Stimulated activated CD8-positive, alpha-beta memory T cell treated with anti-CD3 and anti-CD28 coated beads, Interleukin-4, amount 100 ng/mL, for 1 hour (primary cell): ENCODE measurements at places on chromosomes 4 and X.

DNA sequence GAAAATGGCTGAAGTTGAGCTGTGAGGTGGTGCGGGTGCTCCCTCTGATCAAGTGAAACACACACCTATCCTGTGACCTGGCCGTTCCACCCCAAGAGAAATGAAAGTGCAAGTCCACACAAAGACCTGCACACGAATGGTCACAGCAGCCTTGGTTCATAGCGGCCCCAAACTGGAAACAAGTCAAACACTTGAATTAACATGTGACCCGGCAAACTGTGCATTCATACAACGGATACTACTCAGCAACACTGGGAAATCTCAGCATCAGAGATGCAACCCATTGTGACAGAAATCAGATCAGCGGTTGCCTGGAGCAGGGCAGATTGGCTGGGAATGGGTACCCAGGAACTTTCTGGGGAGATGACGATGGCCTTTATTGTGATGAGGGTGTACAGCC is 7.6 kb downstream of the G6PD start:
- no peak for DNase-seq

- no peak for DNase-seq
Observed at GRCh38 chr4:158610790-158611189, 60.9 kb downstream of the C4orf46 start.

DNA sequence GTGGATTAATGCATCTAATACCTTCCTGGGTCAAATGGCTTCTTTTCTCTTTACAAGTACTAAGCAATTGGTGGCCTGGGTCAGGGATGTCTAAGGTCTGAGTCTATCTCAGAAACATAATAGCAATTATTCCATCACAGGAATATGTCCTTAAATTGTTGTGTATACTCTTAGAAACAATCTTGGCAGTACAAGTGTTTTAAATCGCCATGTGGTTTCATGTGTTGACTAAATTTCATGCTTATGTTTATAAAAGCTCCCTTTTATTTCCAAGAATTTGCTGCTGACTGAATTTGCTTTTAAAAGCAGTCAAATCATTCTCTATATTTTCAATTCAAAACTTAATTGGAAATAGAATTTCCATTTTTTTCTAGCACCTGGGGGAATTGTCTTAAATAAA is 125.3 kb upstream of the PACRGL start:
- no peak for DNase-seq

DNA sequence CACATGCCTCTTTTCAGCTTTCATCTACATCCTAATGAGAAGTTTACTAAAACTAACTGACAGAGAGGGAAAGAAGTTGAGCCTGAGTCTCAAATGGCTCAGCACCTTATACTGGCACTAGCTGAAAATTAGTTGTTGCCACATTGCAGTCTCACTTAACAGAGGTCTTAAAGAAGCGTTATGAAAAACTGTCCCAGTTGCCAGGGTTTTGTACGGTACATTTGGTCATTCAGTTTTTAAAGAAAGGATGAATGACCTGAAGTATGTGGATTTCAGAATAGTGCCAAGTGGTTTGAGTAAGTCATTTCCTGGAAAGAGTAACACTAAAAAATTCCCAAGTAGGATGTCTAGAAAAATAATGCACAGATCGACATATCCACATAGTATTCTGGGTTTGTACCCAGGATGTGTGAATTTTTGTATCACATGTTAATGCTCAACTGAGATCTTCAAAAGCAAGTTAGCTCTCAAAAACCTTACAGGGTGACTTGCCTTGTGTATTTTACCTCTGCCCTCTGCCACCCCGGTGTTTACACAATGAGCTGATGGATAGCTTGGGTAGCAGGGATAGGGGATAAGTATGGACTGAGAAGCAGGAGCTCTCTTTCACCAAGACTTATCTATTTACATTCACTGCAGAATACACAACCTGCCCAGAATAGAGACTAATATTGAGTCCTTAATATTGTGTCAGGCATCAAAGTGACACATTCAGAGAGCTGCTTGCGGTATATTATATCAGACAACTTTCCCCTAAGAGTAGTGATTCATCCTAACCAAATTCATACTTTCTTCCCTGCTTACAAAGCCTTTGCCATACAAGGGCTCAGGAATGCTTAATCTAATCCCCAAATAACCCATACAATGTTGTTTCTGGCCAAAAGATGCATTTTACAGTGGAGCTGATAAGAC is 1075.7 kb upstream of the PABPC4L start:
- DNase-seq = no peak

- DNase-seq = no peak
Observed at GRCh38 chr4:113756005-113756410, 5.5 kb downstream of the CAMK2D start.

GRCh38 chrX:57422289-57422688 is 135.8 kb downstream of the FAAH2 start:
- no peak for DNase-seq

DNA sequence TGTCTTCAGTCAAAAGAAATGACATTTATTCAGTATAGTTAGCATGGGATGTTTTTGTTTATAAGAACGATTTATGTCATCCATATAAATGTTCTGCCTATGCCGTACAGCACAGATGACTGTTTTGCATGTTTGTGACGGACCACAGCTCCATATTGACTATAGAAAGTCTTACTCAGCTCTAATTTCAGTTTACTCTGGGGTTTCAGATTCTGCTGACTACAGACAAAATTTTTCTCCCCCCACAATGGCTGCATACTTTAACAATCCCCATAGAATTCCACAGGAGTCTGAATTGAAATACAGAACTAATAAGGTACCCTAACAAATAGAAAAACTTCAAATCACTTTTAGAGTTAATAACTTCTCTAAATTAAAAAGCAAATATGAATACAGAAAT is 191.0 kb downstream of the SCFD2 start:
- DNase-seq = no peak

DNA sequence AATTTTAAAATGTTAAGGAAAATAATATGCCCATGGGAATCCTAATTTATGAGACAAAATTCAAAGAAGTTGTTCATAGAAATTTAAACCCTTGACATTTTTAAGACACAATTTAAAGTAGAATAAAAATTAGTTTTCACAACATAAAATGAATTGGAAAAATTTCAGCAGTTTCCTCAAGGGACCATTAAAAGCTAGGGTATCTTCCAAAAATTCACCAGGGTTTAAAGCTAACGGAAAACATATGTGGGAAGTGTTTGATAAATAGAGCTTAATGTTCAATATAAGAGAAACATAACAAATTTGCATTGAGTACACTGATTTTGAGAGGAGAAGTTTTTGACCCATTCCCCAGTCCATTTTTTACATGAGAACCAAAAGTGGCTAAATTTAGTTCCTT is 228.9 kb upstream of the TTC29 start:
- no peak for DNase-seq

GRCh38 chr4:87007528-87008446 is 73.0 kb downstream of the AFF1 start:
- DNase-seq = no peak

- no peak for DNase-seq
Observed at GRCh38 chr4:17921451-17921850, 100.1 kb downstream of the LCORL start.

DNA sequence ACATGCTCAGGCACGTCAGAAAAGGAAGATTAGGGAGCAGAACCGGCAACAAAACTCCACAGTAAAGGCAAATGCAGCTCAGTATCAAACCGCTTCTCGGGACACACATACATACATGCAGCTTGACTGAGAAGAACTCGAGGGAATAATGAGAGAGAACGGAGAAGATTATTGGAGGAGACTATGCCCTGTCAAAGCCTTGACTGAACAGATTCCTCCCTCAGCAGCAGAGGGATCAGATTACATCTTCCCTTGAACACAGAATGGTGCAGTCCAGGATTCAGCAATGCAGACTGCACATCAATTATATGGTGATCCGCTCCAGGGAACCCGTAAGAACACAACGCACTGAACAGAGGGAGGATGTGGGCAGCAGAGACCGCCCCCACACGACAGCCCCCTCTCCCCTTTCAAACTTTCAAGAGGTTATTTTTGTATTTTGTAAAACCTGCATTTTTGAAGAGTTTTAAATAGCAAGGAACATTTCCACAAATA is 183.2 kb downstream of the FBXW7 start:
- no peak for DNase-seq

- DNase-seq = no peak
Observed at GRCh38 chr4:65007841-65008439, 598.7 kb upstream of the TECRL start.

DNA sequence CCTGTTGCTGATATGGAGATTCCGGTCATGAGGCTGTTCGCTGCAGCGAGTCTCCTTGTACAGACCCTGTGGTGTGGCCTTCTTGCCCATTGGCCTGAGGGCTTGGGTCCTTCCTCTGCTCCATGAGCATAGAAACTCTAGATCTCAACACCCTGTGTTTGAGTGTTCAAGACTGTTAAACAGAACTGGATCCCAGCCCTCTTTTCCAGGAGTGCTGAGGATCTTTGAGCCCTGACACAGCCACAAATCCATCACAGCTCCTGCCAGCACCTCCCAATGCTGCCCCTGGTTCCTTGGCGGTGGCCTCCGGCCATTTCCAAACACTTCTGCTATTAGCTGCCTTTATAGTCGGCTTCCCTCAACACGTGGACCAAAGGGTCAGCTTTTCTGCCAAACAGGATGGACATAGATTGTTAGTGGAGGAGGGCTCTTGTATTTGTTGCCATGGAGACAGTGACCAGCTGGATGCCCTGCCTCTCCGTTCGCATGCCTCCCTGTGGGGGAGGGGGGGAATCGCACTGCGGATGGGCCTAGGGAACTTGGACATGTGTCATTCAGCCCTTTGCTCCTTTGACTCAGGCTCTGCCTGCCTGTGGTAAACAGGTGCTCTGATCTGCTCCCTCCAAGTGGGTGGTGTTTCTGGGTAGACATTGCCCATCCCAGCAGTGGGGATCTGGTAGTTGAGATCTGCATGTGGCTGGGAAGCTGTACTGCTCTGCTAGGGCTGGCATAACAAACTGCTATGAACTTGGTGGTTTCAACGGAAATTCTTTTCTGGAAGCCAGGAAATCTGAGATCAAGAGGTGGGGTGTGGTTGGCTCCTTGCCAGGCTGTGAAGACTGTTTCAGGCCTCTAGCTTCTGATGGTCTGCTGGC is 6.9 kb upstream of the WDR1 start:
- no peak for DNase-seq

DNA sequence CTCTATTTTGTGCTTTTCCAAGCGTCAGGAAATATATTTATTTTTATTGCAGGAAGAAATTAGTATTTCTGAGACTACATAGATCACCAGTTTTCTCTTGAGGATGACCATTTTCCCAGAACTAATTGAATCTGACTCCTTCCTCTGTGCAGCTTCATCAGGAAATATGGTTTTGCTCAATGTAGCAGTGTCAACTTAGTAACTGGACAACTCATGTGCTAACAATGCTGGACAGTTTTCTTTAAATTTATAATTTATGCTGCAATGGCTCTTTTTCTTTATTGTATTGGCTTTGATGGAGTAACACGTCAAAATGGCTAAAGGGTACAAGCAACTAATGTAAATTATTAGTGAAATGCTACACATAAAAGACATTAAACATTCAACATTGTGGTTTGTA is 531.5 kb downstream of the ANKRD50 start:
- DNase-seq = no peak

GRCh38 chrX:25011589-25012432 is 4.0 kb downstream of the ARX start:
- no peak for DNase-seq

DNA sequence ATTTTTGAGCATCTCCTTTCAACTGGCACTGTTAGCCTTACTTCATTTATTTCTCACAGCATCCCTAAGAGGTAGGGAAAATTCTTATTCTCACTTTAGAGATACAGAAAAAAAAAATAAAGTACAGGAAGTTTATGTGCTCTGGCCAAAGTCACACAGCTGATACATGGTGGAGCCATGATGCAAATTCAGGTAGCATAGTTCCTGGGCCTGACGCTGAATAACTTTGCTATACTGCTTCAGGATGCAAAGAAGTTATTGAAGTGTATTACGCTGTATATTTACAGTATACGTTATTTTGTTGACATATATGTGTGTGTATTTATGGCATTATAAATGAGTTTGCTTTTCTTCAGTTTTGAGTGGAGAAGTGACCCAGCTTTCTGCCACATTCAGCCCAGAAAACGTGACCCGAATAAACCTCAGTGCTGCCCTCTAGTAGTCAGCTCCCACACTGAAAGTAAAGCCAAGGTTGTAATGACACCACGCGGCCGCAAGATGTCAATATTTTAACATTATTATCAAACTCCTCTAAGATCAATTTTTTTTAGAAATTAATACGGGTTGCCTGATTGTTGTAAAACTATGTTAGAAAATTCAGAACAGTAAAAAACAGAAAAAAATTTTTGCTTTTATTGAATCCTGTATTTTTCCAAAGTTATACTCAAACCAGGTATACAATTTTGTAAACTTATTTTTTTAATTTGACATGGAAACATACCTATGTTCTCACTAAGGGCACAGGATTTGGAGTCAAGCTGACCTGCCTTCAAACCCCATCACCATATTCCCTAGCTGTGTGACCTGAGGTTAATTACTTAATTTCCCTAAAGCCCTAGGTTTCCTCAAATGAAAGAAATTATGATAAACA is 3.8 kb upstream of the GUCY2F start:
- DNase-seq = peak; percentile 17

GRCh38 chrX:12794654-12795053 is 3.4 kb downstream of the PRPS2 start:
- no peak for DNase-seq

GRCh38 chr4:186806679-186807421 is 83.2 kb upstream of the FAT1 start:
- DNase-seq = no peak

- DNase-seq = no peak
Observed at GRCh38 chrX:129640737-129641136, 14.0 kb downstream of the APLN start.

DNA sequence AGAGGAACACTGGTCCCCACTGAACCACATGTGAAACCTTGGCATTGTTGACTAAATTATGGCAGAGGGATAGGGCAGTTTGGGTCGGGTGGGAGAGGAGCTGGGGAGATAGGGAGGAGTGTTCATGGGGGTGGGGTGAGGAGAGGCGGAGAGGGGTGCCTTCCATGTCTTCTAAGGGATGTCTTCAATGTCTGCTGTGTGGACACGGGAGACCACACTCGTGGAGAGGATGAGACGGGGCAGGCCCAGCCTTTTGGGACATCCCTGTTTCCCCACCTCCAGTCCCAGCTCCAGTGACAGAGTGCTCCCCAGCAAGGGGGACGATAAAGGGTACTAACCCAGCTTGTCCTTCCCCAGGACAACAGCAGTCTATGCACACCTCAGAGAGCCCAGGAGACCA is 146.4 kb upstream of the MAMLD1 start:
- DNase-seq = no peak

DNA sequence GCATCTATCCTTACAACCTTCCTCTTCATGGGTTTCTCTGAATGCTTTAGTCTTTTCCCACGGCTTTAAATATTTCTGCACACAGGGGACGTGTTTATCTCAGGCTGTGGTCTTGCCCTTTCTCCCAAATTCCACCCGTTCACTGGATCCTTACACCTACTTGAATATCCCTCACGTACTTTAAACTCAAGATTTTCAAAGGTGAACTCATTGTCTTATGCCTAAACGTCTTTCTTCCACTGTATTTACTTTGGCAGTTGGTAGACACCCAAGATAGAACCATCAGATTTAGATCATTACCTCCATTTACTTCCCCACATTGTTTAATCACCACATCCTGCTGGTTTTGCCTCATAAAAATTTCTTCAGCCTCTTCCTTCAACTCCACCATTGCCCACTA is 269.2 kb downstream of the CBLL2 start:
- DNase-seq = no peak
